ENCODE measurements at places on chromosomes 7 and 10.

DNA sequence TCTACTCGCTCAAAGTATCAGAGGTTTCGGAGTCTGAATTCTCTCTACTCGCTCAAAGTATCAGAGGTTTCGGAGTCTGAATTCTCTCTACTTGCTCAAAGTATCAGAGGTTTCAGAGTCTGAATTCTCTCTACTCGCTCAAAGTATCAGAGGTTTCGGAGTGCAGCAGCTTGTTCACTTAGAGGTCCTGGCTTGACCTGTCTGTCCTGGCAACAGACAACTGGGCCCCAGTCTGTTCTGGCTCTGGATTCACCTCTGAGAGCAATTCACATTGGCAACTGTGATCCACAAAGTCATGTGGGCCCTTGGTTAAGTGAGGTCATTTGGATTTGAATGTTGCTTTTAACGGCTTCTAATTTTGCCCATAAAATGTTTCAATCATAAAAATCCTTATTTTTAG lies 63.9 kb upstream of the ST8SIA6 start:
- no peak for DNase-seq

- DNase-seq = no peak
Measured at GRCh38 chr10:44398747-44399658, 14.1 kb upstream of the CXCL12 start.

DNA sequence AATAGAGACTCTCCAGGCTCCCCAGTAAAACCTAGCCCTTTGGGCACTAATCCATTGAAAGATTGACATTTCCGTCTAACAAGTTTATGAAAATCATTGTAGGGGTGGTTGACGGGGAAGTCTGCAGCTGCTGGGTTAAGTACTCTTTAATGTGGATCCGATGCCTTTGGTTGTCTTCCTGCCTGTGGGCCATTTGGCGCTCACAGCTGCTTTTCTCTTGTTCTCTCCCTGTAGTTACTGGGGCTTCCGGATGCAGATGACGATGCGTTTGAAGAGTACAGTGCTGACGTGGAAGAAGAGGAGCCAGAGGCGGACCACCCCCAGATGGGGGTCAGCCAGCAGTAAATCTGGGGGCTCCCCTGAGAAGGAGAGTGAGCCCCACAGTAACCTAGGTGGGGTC lies 22.4 kb downstream of the MTURN start:
- no peak for DNase-seq

DNA sequence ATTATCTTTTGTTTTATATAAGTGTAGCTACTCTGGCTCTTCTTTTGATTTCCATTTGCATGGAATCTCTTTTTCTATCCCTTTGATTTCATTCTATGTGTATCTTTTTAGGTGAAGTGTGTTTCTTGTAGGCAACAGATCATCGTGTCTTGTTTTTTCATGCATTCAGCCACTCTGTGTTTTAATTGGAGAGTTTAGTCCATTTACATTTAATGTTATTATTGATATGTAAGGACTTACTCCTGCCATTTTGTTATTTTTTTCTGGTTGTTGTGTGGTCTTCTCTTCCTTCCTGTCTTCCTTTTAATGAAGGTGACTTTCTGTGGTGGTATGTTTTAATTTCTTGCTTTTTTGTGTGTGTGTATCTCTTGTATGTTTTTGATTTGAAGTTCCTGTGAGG lies 81.6 kb downstream of the BBS9 start:
- no peak for DNase-seq

DNA sequence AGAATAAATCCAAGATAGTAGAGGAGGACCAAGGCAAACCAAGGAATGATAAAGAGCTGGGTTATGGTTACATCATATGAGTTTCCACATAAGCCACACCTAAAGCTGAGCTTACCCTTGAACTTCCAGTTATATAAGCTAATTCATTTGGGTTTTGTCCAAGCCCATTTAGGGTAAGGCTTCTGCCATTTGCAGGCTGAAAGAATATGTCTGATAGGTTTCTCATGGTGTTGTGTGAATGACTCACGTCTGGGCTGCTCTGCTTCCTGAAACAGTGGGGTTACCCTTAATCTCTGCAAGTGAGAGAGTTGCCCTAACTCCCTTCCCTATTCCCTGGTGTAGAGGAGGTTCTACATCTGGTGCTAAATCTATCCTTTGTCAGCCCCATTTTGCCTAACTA lies 60.8 kb downstream of the PTTG1IP2 start:
- no peak for DNase-seq

GRCh38 chr7:24910551-24911212 lies 69.3 kb downstream of the OSBPL3 start:
- DNase-seq = no peak

- no peak for DNase-seq
Measured at GRCh38 chr7:32170838-32171237, 100.6 kb upstream of the PDE1C start.

DNA sequence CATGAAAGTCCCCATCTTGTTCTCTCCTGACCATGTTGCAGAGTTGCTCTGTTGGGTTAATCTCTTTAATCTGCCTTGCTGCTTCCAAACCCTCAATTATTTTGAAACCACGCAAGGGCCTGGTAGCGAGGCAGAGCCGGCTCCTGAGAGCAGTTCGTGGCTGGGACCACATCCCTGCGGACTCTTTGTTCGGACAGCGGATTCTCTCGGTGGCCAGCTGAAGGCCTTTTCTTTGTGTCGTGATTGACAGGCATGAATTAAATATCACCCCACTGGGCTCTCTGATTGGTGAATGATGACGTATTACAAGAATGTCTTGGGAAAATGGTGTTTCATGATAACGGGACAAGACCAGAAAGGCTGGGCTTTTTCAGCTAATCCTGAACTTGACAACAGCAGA lies 66.9 kb upstream of the ARHGAP21 start:
- no peak for DNase-seq

GRCh38 chr7:132568962-132569361 lies 7.3 kb downstream of the PLXNA4 start:
- DNase-seq = no peak

GRCh38 chr10:129760003-129760315 lies 204.1 kb downstream of the EBF3 start:
- no peak for DNase-seq

DNA sequence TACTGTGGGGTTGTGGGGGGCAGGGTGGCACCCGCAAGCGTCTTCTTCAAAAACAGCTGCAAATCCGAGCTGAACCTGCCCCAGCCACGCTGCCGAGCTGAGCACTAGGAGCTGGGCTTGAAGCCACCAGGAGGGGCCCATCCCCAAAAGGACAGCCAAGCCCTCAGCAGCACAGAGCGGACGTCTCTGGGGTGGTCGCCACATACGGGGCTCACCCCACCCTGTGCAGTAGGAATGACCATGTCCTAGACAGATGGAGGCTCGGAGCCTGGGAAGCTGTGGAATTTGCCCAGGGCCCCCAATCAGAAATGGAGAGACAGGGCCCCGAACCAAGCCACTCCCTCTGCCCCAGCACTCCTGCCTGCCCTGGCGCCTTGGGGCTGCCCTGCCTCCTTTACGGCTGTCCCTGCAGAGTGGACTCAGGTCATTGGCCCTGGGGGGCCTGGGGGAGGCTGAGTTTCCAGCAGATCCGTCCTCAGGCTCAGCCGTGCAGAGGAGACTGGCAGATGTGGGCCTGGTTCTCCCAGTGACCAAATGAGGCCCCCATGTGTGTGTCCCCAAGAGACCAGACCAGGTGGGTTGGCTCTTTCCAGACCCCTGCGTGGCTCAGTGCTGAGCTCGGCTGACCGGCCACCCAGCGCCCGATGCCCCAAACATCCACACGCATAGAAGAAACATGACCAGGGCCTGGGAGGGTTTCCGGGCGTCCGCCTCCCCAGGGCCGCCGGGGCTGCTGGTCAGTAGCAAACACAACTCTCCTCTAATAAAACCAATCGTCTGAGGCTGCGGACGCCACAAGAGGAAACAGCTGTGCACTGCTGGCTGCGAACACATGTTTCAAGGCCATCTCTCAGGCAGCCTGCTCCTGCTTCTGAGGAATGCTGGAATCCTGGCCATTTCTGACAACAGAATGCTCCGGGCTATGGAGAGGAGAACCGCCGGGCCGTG lies 54.9 kb downstream of the PDGFA start:
- DNase-seq = no peak

DNA sequence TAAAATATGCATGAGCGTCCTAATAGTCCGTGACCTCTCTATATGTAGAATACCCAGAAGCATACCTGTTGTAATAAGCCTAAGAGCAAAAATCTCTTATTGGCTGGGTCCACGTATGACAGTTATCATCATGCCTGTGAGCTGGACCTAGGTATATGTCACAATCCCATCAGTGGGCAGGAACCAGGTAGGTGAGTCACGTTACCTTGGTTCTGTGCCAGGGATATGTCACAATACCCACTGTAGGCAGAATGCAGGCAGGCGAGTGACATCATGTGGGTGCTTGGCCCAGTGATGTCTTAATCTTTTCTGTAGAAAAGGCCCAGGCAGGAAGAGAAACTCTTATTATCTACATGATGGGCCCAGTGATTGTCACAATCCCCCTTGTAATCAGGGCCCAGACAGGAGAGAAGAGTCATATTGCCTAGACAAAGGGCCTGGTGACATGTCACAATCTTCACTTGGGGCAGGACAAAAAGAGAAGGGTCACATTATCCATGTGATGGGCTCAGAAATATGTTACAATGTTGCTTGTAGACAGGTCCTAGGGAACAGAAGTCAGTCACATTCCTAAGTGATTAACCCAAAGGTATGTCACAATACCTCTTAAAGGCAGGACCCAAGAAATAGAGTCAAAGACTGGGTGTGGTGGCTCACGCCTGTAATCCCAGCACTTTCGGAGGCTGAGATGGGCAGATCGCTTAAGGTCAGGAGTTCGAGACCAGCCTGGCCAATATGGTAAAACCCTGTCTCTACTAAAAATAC lies 12.9 kb upstream of the ZNF736 start:
- DNase-seq = no peak

DNA sequence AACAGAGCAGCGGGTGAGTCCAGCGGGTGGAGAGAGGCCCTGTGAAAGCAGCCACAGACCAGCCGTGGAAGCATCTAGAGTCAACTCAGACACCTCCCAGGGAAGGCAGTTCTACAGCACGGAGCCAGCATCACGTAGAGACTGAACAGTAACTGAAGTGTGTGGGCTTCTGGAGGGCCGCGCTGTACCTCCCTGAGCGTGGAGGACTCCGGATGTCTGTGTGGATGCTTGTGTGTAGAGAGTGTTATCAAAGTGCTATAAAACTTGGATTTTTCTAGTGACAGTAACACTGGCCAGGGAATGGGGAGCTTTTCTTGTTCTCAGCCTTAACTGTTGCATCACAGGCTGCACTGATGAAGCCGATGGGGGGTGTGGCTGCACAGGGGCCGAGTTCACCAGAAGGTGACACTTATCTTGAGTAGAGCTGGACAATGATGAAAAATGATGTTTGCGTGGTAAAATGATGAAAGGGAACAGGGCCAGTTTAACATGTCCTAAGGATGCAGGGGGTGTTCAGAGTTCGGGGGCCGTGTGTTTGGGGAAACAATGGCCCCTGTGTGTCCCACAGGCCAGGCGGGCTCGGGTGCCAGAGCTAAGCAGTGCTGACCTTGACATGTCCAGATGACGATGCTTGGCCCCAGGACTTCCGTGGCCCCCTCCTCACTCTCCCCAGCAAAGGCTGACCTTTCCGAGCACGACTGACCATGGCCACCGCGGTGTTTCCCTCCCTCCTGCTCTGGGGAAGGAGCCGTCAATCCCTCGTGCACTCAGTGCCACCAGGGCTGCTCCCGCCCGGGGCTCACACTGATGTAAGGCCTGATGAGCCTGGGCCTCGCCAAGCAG lies 21.9 kb downstream of the MNX1 start:
- DNase-seq = no peak

GRCh38 chr7:117020591-117020973 lies 67.3 kb downstream of the ST7 start:
- no peak for DNase-seq

GRCh38 chr10:2207246-2207922 lies 470.1 kb upstream of the ADARB2 start:
- DNase-seq = no peak

GRCh38 chr10:59709395-59710125 lies at the start of gene SLC16A9:
SLC16A9 (minus strand) TSS chr10:59709850; CDS start chr10:59684291, 25,559 bp downstream.
- DNase-seq = no peak

GRCh38 chr10:1097436-1097835 lies 41.3 kb downstream of the WDR37 start:
- DNase-seq = no peak

GRCh38 chr7:73314271-73314670 lies 5.6 kb upstream of the NSUN5 start:
- DNase-seq = no peak

- no peak for DNase-seq
Measured at GRCh38 chr7:137169282-137169698, 174.2 kb downstream of the PTN start.

DNA sequence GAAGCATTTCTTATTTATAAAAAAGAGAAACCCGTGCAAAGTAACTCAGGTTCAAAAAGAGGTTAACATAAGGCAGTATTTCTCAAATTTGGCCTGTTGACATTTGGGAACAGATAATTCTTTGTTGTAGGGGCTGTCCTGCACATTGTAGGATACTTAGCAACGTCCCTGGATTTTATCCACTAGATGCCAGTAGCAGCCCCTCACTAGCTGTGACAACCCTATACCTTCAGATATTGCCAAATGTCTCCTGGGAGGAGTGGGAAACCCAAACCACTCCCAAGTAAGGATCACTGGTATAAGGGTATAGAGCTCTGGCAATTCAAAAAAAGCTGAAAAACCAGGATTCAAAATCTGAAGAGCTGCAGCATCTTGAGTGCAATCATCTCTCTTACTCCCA lies 202.3 kb upstream of the PRKCQ start:
- no peak for DNase-seq

DNA sequence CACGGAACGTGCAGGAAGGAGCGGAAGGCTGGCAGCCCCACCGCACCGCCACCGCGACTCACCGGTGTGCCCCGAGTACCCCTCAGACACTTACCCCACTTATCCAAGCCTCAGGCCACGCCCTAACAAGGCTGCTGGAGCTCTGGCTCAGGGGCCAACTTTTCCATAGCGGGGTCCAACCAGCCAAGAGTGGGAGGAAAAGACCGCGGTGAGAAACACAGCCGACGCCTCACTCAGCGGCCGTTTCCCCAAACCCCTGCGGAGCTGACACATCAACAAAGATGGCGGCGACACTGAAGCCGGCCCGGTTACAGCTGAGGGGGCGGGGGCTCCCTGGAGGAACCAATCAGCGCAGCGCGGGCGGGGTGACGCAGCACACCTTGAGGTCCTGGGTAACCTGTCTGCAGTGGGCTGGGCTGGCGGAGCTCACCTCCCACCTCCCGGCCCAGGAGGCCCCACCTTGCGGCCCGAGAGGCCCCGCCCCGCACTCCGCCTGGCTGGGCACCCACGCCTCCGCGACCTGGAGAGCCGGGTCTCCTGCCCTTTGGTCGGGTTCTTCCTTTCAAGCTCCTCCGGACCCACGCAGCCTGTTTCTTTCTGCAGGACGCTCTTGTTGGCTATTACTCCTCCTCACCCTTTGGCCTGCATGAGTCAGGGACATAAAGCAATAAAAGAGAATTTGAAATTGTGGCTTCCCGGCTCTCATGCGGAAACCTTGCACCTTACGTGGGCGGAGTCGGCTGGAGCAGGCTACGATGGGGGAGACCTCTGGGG lies at the start of gene CCDC186:
Gene CCDC186, minus strand, starts transcription at position 283 of the 774 bp plus-strand sequence. CDS start 10,935 bp downstream, outside the sequence.
- peak; percentile 96 for DNase-seq

GRCh38 chr10:79382491-79382941 lies 35.2 kb downstream of the PPIF start:
- no peak for DNase-seq

GRCh38 chr7:101598422-101598985 lies 30.6 kb downstream of the MYL10 start:
- no peak for DNase-seq

Data from stimulated activated CD8-positive, alpha-beta memory T cell treated with anti-CD3 and anti-CD28 coated beads, Interleukin-4, amount 100 ng/mL, for 1 hour (primary cell).